ENCODE measurements at places on chromosomes 11 and 22.

GRCh38 chr22:22709719-22710445 lies 65.5 kb downstream of the GGTLC2 start:
- DNase-seq = no peak

- DNase-seq = no peak
Measured at GRCh38 chr22:17788528-17789378, 14.5 kb upstream of the BID start.

- DNase-seq = no peak
Measured at GRCh38 chr22:31820655-31821054, 66.8 kb downstream of the DEPDC5 start.

GRCh38 chr22:39308614-39309363 lies 10.6 kb downstream of the RPL3 start:
- no peak for DNase-seq

GRCh38 chr11:87722756-87723565 lies 452.3 kb downstream of the RAB38 start:
- no peak for DNase-seq

DNA sequence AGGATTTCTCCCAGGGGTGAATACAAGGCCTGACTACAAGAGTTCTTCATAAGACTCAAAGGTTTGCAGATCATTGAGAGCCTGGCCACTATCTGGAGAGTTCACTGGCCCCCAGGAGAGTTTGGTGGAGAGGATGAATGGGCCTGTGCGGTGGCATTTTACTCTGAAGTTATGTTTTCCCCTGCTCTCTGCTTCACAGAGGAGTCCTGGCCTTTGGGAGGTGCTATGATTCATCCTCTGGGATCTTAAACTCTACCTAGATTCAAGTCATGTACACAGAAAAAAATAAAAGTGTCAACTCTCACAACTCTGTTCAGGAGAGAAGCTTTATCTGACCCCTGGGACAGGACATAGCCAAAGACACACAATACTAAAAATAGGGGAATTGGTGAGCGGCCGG lies 159.1 kb upstream of the CARD18 start:
- DNase-seq = no peak
